Endodermal cell (in vitro differentiated cells): ENCODE measurements at places on chromosomes 6 and 20.

GRCh38 chr20:48171626-48172356, 386.5 kb upstream of the SULF2 start:
- DNase-seq = peak; percentile 40

GRCh38 chr6:136566851-136567250, 16.6 kb upstream of the MAP7 start:
- DNase-seq = no peak

DNA sequence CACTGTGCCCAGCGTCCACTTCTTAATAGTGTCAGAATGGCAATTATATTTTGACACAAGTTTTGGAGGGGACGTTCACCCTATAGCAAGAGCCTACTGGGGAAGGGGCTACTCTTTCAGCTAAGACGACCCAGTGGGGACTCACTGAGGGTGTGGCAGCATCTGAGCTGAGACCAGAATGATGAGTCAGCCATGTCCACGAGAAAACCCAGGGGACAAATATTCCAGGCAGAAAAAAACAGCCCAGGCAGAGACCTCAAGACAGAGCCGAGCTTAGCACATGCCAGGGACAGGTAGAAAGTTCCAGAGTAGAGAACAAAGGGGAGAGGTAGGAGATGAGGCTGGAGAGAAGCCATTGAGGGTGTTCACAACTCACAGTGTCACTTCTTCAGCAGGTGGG, 11.2 kb downstream of the CNBD2 start:
- peak; percentile 24 for DNase-seq

GRCh38 chr20:13147071-13147963, 73.8 kb upstream of the ISM1 start:
- no peak for DNase-seq

DNA sequence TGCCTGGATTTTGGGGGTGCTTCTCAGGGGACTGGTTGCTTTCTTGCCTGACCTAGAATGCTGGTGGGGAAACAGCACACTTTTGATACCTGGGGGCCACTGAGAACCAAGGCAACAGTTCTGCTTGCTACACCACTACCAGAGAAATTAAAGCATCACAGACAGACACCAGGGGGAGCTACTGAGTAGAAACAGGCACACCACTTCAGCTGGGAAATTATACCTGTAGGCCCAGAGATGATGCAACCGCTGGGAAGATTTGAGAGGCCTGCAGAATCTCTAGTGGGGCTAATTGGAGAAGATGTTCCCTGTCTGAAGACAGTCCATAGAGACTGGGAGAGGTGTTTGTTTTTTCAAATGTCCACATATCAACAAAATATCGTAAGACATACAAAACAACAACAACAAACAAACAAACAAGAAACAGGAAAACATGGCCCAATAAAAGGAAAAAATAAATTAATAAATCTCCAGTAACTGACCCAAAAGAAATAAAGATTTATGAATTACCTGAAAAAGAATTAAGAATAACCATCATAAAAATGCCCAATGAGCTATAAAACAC, 129.4 kb upstream of the RIN2 start:
- DNase-seq = peak; percentile 92

GRCh38 chr6:119800526-119800925, 451.0 kb upstream of the MAN1A1 start:
- DNase-seq = no peak

- DNase-seq = no peak
Observed at GRCh38 chr6:114176726-114177125, 166.1 kb downstream of the HS3ST5 start.

GRCh38 chr6:27156874-27157458, 90.5 kb upstream of the PRSS16 start:
- no peak for DNase-seq

- DNase-seq = no peak
Observed at GRCh38 chr6:76682842-76683241, 610.4 kb upstream of the IMPG1 start.

- peak; percentile 96 for DNase-seq
Observed at GRCh38 chr6:33768644-33769120, 20.2 kb downstream of the LEMD2 start.

DNA sequence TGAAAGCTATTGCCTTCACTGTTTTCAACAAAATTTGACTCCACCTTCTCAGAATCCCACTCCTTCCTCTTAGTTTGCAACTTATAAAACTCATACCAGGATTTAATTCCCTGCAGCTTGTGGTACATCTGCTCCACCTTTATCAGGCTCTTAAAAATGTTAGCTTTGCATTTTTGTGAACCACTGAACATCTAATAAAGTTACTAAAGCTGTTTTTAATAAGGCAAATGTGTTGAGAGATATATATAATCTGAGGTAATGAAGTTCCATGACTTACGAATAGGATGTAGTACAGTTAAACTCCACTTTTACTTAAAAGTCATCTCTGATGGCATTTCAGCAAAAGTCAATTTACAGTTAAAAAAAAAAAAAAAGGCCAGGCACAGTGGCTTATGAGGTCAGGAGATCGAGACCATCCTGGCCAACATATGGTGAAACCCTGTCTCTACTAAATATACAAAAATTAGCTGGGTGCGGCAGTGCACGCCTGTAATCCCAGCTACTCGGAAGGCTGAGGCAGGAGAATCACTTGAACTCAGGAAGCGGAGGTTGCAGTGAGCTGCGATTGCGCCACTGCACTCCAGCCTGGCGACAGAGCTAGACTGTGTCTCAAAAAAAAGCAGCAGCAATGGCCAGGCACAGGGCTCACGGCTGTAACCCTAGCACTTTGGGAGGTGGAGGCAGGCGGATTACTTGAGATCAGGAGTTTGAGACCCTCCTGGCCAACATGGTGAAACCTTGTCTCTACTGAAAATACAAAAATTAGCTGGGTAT, 106.2 kb downstream of the KIF13A start:
- DNase-seq = no peak
